ENCODE measurements at places on chromosomes 2 and 18.

GRCh38 chr2:98869272-98869641, 66.8 kb downstream of the CRACDL start:
- no peak for DNase-seq

DNA sequence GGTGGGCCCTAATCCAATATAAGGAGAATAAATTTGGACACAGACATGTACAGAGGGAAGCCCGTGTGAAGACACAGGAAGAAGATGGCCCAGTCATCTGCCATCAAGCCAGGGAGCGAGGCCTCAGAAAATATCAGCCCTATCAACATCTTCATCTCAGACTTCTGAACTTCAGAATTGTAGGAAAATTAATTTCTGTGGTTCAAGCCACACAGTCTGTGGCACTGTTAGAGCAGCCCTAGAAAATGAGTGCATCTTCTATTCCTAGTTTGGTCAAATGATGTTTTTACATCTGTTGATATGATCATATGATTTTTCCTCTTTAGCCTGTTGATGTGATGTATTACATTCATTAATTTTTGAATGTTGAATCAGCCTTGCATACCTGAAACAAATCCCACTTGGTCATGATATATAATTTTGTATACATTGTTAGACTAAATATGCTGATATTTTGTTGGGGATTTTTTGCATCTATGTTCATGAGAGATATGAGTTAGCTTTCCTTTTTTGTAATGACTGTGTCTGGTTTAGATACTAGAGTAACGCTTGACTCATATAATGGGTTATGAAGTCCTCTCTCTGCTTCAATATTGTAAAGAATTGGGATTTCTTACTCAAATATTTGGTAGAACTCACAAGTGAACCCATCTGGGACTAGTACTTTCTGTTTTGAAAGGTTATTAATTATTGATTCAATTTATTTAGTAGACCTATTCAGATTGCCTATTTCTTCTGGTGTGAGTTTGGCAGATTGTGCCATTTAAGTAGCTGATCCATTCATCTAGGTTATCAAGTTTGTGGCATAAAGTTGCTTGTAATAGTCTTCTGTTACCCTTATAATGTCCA, 451.4 kb downstream of the EIPR1 start:
- no peak for DNase-seq

- no peak for DNase-seq
These were observed 155.7 kb downstream of the TNS1 start for GRCh38 chr2:217847115-217847514.

DNA sequence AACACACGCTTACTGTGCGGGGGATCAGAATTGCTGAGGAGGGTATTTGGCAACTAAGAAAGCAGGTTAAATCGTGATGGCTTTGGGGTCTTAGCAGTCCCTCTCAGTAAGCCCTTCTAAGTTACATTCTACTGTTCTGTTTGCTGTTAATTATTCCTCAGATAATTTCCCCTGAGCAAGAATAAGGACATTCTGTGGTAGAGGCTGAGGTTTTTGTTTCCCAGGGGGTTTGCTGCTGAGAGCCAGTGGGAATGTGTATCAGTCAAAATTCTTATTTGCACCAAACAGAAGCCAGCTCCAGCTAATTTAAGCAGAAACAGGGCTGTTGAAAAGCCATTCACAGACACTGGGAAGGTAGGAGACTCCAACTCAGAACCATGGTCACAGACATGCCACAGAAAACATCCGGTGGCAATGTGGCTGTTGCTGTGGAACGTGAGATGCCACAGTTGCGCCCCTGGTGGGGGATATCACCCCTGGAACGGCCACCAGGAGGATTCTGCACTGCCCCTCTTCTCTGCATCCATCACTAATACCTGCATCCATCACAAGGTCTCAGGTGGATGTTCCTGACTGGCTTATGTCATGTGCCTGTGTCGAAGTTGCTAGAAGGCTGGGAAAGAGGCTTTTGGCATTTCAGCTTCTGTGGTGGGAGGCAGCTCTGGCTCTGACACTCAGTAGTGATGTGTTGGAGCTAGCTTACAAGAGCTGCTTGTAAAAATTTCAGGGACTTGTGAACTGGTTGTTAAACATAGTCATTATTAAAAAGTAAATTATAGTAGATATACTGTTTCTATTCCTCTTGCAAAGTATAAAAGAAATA, 23.2 kb downstream of the SLC4A3 start:
- DNase-seq: no peak

- no peak for DNase-seq
These were observed 115.2 kb downstream of the FAM210A start for GRCh38 chr18:13611142-13611600.

DNA sequence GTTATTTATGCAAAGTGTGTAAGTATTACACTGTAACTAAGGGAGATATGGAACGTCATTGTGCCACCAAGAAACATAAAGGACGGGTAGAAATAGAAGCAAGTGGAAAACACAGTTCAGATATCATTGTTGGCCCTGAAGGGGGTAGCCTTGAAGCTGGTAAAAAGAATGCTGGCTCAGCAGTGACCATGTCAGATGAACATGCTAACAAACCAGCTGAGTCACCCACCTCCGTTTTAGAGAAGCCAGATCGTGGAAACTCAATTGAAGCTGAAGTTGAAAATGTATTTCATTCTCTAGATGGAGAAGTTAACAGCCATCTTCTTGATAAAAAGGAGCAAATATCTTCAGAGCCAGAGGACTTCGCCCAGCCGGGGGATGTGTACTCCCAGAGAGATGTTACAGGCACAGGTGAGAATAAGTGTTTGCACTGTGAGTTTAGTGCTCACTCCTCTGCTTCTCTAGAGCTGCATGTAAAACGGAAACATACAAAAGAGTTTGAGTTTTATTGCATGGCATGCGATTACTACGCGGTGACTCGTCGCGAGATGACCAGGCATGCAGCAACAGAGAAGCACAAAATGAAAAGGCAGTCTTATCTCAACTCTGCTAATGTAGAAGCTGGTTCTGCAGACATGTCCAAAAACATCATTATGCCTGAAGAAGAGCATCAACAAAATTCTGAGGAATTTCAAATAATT, 36.1 kb downstream of the ZNF407 start:
- no peak for DNase-seq

GRCh38 chr2:33925311-33925710, 326.2 kb upstream of the FAM98A start:
- DNase-seq: no peak

DNA sequence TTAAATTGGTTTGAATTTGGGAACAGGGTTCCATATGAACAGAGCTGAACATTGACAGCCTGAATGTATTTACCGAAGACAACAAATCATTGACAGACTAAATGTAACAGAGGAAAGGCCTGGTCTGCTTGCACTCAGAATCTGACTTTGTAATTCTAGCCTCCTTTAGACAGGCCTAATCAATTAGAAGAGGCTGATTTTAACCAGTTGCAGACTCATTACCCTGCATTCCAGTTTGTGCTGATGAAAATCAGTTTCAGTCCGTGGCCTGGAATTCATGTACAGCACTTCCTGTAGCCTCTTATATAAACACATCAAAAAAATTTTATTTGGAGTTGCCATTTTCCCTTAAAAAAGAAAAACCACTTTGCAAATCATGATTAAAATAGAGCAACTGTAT, 93.1 kb upstream of the ZFP36L2 start:
- DNase-seq: no peak

All from stimulated activated CD8-positive, alpha-beta memory T cell treated with anti-CD3 and anti-CD28 coated beads, Interleukin-12 subunit alpha, Interleukin-12 subunit beta, amount 100 ng/mL, for 4 hours (primary cell).